Stimulated activated CD4-positive, alpha-beta T cell treated with anti-CD3 and anti-CD28 coated beads, Interleukin-1b, Interleukin-23, amount 100 ng/mL, for 4 hours (primary cell): ENCODE measurements at places on chromosomes 11 and 22.

GRCh38 chr22:25153961-25154666 lies 45.5 kb upstream of the CRYBB3 start:
- no peak for DNase-seq

GRCh38 chr11:79461144-79461543 lies 20.3 kb upstream of the TENM4 start:
- DNase-seq: no peak

- DNase-seq: no peak
Observed at GRCh38 chr11:91308069-91308468, 916.5 kb upstream of the FAT3 start.

- peak; percentile 22 for DNase-seq
Observed at GRCh38 chr11:83194281-83195142, 1.0 kb downstream of the ANKRD42 start.

GRCh38 chr22:41401781-41402648 lies 20.3 kb downstream of the TEF start:
- DNase-seq: no peak

DNA sequence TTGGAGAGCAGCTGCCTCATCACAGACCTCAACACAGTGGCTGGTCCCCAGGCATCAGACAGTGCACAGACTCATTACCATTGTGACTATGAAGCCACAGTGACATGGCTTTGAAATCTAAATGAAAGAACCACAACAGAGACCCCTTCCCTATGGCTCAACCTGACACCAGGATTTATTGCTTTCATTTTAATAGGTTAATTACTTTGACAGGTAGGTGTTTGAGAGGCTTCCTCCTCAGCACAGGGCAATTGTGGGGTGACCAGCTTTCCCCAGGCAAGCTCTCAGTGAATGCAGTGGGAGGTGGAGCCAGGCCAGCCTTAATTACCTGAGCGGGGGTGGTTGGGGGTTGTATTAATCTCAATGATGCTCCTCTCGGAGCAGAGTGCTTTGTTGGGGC lies 102.3 kb downstream of the CHST1 start:
- no peak for DNase-seq
